ENCODE measurements at places on chromosomes 7 and 10.

DNA sequence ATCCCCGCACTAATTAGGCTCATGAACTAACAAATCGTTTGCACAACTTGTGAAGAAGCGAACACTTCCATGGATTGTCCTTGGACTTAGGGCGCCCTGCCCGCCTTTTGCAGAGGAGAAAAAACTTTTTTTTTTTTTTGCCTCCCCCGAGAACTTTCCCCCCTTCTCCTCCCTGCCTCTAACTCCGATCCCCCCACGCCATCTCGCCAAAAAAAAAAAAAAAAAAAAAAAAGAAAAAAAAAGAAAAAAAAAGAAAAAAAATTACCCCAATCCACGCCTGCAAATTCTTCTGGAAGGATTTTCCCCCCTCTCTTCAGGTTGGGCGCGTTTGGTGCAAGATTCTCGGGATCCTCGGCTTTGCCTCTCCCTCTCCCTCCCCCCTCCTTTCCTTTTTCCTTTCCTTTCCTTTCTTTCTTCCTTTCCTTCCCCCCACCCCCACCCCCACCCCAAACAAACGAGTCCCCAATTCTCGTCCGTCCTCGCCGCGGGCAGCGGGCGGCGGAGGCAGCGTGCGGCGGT is at the start of gene EMX2:
TSS of gene EMX2 (plus strand) at position 41 of the 519 bp plus-strand sequence. CDS start 522 bp downstream, outside the sequence.
- peaks cover 34% of the 10 kb centered on the region for H3K4me1 ChIP-seq
- H3K36me3 ChIP-seq = no peaks in the 10 kb centered on the region
- no peak for DNase-seq
- peaks cover 76% of the 10 kb centered on the region for H3K27me3 ChIP-seq

DNA sequence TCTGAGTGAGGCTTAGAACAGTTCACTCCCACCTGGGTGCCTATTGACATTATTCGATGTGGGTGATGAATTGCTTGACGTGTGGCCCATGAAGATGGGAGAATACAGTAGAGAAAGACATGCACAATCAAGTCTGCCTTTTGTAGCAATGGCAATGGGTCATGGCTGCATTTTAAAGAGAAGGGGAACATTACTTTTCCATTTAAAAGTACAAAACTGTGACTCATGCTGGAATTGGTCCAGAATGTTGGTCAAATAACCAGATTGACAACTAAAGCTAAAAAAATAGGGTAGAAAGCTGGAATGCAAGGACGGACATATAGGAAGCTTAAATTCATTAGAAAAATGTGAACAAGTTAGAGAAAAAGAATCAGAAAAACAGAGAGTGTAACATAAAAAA is 104.1 kb upstream of the SLC25A13 start:
- no peak overlapping the region for H3K27ac ChIP-seq
- H3K36me3 ChIP-seq = no peaks in the 10 kb centered on the region
- no peak for DNase-seq
- H3K4me1 ChIP-seq = peaks cover 10% of the 10 kb centered on the region

DNA sequence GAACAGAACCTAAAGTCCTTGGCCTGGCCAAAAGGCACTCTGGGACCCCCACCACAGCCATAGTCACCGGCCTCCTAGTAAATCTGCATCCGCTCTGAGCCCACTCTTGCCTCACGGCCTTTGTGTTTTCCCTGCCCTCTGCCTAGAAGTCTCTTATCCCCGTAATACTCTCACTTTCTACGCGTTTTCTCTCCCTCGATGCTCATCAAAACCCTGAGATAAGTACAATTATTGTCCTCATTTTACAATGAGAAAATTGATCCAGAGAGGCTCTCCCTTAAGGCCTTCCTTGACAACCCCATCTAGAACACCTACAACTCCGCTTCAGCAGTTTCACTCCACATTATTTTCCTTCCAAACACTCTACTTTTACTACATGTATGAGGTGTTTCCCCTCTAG is 1.5 kb upstream of the SFXN4 start:
- H3K27ac ChIP-seq = peak overlapping the region; percentile 87
- H3K4me1 ChIP-seq = peaks cover 32% of the 10 kb centered on the region
- no peaks in the 10 kb centered on the region for H3K27me3 ChIP-seq
- DNase-seq = no peak
- no peak overlapping the region for H3K4me3 ChIP-seq
- H3K36me3 ChIP-seq = peaks cover 28% of the 10 kb centered on the region

DNA sequence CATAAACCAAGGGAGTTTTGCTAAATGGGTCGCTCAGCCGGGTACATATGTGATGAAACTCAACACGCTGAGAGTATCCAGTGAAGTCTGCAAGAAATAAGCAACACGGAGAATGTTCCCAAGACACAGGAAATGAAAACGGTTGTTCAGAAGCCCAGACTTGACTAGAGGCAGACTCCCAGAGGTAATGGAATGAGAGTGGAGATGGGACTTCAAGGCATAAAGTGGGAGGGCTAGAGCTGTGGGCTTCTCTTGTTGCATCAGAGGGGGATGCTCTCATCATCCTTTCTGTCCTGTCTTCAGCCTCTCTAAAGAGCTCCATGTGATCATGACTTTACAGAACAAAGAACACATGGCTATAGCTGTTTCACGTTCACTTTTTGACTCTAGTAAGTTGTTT is 88.3 kb downstream of the BAMBI start:
- peaks cover 12% of the 10 kb centered on the region for H3K27me3 ChIP-seq
- no peaks in the 10 kb centered on the region for H3K4me1 ChIP-seq
- DNase-seq = no peak
- H3K36me3 ChIP-seq = no peaks in the 10 kb centered on the region
- H3K27ac ChIP-seq = no peak overlapping the region
- H3K4me3 ChIP-seq = no peak overlapping the region

DNA sequence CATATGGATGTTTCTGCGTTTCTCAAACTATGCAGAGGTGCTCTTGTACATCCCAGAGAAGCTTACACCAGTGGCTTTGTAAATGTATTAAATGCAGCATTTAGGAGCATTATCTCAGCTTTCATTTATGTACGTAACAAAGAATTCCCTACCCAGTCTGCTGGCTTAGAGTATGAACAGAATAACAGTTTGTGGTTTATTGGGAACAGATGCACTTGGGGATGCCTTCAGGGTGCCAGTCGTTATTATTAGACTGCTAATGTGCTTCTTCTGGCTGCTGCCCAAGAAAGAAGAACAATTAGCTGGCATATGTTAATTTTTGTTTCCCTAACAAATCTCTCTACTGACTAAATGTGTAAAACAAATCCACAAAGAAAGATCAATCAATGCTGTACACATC is 241.9 kb downstream of the FOXP2 start:
- DNase-seq = no peak
- H3K27me3 ChIP-seq = peaks cover 3% of the 10 kb centered on the region
- H3K4me3 ChIP-seq = no peak overlapping the region
- H3K36me3 ChIP-seq = no peaks in the 10 kb centered on the region

DNA sequence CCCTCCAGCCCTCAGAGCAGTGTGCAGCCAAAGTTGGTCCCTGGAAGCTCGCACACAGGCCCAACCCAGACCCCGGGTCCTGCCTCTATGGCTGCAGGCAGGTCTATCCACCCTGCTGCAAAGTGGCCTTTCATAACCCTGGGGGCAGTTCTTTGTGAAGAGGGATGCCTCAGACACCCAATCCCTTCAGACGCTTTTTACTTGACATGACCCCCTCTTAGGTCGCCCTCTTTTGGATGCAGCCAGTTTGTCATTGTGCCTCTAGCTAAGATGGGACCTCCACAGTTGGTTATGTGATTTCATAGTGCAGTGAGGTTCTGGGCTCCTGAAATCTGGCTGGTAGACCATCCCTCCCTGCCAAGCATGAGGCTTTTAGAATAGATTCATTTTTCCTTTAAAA is 27.3 kb downstream of the SMKR1 start:
- H3K4me1 ChIP-seq = peaks cover 7% of the 10 kb centered on the region
- H3K27me3 ChIP-seq = peaks cover 16% of the 10 kb centered on the region
- H3K36me3 ChIP-seq = no peaks in the 10 kb centered on the region
- H3K27ac ChIP-seq = no peak overlapping the region
- no peak for DNase-seq
- no peak overlapping the region for H3K4me3 ChIP-seq

- no peaks in the 10 kb centered on the region for H3K27me3 ChIP-seq
- peak overlapping the region; percentile 93 for H3K27ac ChIP-seq
- H3K4me1 ChIP-seq = peaks cover 64% of the 10 kb centered on the region
- H3K36me3 ChIP-seq = peaks cover 13% of the 10 kb centered on the region
- H3K4me3 ChIP-seq = peak overlapping the region; percentile 87
- peak; percentile 63 for DNase-seq
Observed at GRCh38 chr7:114921631-114922025, 266 bp upstream of the MDFIC start.

- no peak for DNase-seq
- no peak overlapping the region for H3K4me3 ChIP-seq
- H3K36me3 ChIP-seq = no peaks in the 10 kb centered on the region
- no peaks in the 10 kb centered on the region for H3K4me1 ChIP-seq
- H3K27ac ChIP-seq = no peak overlapping the region
Observed at GRCh38 chr7:141481971-141482370, 69.2 kb upstream of the AGK start.

DNA sequence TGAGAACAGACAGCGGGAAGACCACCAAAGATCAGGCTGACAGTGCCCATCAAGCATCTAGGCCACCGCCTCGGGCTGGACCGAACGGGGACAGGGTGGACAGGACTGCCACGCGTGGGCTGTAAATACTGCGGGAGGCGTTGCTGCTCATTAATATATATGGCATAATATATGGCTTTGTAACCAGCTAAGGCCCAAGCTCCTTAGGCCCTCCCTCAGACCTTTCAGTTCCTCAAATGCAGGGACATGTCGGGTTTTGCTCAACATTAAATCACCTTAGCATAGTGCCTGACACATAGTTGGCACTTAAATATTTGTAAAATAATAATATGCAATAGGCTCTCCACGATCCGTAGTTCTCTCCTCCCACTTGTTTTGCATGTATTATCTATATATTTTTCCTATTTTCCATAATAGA is 402 bp upstream of the TMEM168 start:
- peaks cover 3% of the 10 kb centered on the region for H3K36me3 ChIP-seq
- peaks cover 44% of the 10 kb centered on the region for H3K4me1 ChIP-seq
- H3K27me3 ChIP-seq = no peaks in the 10 kb centered on the region
- H3K4me3 ChIP-seq = peak overlapping the region; percentile 98
- peak overlapping the region; percentile 85 for H3K27ac ChIP-seq

DNA sequence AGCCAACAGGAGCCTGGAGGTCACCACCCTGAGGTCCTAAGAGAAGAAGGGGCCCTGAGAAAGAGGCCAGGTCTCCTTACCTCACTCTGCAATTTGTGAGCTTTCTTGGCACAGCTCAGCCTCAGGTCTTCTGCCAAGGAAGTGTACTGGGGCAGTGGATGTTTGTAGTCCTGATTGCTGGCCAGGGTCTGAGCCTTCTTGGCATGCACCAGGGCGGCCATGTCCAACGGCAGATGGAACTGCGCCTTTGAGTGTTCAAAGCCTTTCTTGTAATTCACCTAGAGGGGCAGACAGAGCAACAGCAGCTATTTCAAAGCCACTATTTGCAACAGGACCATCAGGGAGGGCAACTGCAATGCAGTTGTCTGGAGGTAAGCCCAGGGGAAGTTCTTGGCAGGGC is 51.7 kb downstream of the NRAP start:
- H3K36me3 ChIP-seq = no peaks in the 10 kb centered on the region
- H3K27me3 ChIP-seq = peaks cover 20% of the 10 kb centered on the region
- H3K4me3 ChIP-seq = no peak overlapping the region
- H3K4me1 ChIP-seq = no peaks in the 10 kb centered on the region

- H3K4me1 ChIP-seq = peaks cover 17% of the 10 kb centered on the region
- H3K27me3 ChIP-seq = no peaks in the 10 kb centered on the region
- no peak overlapping the region for H3K4me3 ChIP-seq
- peaks cover 35% of the 10 kb centered on the region for H3K36me3 ChIP-seq
Observed at GRCh38 chr7:24793982-24794648, 36.9 kb upstream of the GSDME start.

Data from activated CD4-positive, alpha-beta memory T cell treated with anti-CD3 and anti-CD28 coated beads for 36 hours (primary cell).